ENCODE measurements at places on chromosomes 2 and 18.

DNA sequence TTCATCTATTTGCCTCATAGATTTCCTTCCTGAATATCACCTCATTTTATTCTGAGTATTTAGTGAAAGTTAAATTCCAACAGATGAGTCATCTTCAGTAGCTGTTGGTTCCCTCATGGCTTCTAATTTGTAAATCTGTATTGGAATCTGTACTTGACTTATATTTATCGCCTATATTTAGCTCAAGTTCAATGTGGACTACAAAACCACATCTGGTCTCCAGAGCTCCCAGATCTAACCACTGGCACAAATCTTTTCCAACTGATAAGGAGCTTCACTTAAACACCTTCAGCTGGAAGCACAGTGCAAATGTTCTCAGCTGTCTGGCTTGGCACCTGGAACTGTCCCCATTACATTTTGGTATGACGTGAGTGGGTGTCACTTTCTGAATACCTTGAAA lies 82.8 kb upstream of the DSEL start:
- no peak for DNase-seq

DNA sequence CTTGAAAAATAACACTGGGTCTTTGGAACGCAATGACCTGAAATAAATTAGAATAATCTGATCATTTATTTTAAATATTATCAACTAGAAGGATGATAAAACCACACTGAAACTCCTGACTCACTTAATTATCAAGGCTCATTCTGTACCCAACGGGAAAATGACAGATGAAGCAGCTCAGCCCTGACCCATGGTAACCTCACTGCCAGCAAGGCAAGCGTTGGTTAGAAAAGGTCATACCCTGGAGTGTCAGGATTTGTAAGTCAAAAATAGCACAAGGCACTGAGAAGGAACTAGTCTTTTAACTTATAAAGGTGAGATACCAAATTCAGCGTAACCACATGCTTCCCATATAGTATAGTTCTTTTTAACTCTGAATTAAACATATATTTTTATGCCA lies 277.5 kb downstream of the ETAA1 start:
- no peak for DNase-seq

- DNase-seq: no peak
Measured at GRCh38 chr2:1681323-1682180, 62.8 kb downstream of the PXDN start.

DNA sequence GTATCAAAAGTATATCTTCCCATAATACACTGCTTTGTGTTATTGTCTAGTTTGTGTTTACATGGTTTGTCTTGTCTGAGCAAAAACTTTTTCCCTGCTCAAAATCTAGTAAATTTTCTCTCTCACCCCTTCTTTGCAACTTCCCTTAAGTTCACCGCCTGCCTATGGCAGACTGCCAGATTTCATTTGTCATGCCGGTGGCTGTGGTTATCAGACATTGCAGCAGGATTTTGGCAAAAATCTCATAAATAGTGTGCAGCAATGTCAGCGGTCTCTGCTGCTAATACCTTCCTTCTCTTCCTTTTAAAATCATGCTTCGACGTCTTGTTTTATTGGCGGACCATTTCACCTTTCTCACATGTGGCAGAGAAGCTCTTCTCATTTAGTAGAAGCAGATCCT lies 45.6 kb upstream of the TMEM178A start:
- DNase-seq: no peak

- DNase-seq: no peak
Measured at GRCh38 chr2:27545348-27546141, 37.3 kb upstream of the ZNF512 start.

GRCh38 chr2:214800180-214800579 lies 9.3 kb downstream of the BARD1 start:
- no peak for DNase-seq

GRCh38 chr18:74682141-74682990 lies 84.7 kb downstream of the ZNF407 start:
- DNase-seq: no peak

- no peak for DNase-seq
Measured at GRCh38 chr2:126978333-126978732, 79.6 kb downstream of the TEX51 start.

DNA sequence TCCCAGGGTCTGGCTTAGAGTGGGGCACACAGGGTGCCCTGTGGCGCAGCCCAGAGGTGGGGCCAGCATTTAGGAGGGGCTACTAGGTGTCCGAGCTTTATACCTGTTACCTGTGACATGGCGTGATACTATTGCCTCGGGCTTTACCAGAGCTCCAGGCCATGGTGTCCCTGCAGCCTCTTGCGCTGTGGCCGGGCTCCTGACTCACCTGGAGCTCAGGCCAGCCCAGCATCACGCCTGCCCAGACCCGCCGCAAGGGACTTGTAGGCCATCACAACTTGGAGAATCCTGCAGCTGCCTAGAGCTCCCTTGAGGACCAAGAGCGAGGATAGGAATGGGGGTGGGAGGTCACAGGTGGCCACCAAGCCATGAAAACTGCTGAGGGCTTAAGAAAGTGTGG lies 8.0 kb downstream of the INHBB start:
- DNase-seq: no peak

- no peak for DNase-seq
Measured at GRCh38 chr2:238167344-238167715, 8.6 kb downstream of the ERFE start.

DNA sequence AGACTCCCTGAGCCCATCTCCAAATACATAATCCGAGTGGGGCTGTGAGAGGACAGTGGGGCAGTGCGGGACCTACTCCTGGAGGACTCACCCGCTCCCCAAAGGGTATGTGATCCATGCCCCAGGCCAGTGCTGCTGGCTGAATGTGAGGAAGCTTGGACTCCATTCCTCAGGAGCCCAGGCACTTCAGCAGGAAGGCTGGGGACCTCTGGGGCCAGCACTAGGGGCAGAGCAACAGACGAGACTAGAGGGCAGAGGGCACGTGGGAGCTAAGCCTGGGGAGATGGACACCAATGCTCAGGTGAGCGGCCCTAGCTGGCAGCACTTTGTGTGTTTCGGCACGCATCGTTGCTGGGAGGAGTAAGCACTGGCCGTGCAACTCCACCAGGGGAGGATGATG lies 84.9 kb downstream of the MALT1 start:
- no peak for DNase-seq

DNA sequence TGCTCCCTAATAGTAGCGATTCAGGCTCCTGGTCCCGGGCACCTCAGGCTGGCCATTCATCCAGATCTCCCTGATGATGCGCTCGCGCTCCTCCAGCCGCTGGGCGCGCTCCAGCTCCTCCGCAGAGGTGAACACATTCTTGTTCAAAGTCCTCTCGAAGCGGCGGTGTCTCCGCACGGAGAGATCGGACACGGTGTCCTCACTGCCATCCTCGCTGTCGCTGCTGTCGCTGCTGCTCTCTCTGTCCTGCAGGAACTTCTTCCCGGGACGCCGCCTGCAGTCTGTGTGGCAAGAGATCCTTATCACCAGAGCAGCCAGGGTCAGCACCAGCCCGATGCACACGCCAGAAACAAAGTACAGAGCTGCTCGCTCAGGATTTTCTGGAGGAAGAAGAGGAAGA lies 67.5 kb downstream of the EVA1A start:
- DNase-seq: no peak

GRCh38 chr18:39561126-39561525 lies 1995.5 kb upstream of the CELF4 start:
- DNase-seq: no peak

DNA sequence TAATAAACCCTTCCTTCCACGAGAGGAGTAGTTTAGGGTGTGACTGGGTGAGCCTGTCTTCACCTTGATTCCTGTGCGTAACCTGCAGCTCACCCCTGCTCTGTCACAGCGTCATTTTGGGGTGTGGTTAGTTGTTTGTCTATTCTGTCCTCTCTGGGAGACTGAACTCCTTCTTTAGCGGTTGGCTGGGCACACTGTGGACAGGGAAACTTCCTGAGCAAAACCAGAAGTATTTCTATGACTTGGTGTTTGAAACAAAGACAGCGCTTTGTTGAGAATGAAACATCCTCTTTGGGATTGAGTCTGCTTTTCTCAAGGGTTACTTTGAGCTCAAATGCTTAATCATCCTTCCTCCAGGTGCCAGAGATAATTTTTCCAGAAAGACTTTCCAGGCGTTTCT lies 270.7 kb downstream of the HRH4 start:
- DNase-seq: no peak

DNA sequence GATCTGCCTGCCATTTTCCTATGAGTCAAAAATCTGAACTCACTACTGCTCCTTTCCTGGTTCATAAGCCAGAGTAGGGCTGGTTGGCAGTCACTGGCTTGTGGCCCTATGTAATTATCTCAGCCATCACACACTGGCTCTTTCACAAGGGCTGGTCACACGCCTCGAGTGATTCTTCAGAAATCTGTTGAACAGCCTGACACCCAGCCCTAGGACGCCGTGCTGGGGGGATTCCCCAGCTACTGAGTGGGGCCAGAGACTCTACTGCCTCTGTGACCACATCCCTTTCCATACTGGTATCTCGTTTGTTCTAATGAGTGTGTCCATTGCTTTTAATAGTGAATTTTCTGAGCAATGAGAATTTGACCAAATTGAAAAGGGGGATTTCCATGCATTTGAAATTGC lies 45.8 kb upstream of the RBM44 start:
- no peak for DNase-seq

- DNase-seq: no peak
Measured at GRCh38 chr2:128921751-128922150, 603.1 kb upstream of the HS6ST1 start.

GRCh38 chr2:195392446-195393336 lies 264.3 kb upstream of the SLC39A10 start:
- no peak for DNase-seq

- DNase-seq: no peak
Measured at GRCh38 chr2:240579771-240580614, 6.5 kb upstream of the CAPN10 start.

DNA sequence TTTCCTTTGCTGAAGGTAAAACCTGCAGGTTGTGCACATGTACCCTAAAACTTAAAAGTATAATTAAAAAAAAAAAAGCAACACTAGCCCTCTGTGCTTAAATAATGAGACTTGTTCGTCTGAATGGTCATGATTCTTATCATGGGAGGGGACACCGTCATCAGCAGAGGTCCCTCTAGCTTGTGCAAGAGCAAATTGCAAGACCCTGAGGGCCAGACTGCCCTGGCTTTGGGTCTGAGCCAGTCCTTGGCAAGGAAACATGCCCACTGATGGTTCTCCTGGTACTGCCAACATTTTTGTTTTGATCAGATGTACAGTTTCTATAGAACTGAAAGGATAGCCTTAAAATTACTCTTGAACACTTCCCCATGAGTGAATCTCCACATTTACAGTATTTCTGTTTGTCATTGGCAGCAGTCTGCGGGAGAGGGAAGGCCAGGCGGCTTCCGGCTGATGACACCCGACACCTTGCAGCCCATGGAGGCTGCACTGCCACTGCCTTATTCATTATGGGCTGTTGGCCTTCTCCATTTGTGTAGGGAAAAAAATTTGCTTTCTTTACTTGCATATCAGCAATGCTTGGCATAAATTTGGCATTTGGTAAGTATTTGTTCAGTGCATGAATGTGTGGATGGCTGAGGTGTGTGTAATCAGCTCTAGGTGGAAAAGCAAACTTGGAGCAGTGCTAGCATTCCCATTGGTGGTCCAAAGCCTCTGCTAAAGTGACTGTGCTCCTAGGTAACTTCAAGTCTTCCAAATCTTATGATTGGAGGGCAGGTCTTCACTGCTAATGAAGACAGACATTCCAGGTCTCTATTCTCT lies 161.6 kb upstream of the ALKAL2 start:
- no peak for DNase-seq

DNA sequence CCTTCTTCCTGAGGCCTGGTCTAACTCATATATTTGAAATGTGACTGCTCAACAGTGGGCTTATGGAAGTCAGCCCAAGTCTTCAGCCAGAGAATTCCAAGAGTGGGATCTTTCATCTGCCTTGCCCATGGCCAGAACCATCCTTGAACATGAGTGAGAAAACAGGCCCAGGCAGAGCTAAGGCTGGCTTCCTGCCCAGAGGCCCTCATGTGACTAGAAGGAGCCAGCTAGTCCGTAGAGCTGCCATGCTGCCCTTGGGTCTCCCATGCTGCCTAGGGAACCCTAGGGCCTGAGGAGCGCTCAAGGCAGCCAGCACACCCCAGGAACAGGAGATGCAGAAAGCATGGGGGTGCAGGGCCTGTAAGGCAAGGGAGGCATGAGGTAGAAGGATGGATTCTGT lies 203.6 kb downstream of the FHOD3 start:
- no peak for DNase-seq

DNA sequence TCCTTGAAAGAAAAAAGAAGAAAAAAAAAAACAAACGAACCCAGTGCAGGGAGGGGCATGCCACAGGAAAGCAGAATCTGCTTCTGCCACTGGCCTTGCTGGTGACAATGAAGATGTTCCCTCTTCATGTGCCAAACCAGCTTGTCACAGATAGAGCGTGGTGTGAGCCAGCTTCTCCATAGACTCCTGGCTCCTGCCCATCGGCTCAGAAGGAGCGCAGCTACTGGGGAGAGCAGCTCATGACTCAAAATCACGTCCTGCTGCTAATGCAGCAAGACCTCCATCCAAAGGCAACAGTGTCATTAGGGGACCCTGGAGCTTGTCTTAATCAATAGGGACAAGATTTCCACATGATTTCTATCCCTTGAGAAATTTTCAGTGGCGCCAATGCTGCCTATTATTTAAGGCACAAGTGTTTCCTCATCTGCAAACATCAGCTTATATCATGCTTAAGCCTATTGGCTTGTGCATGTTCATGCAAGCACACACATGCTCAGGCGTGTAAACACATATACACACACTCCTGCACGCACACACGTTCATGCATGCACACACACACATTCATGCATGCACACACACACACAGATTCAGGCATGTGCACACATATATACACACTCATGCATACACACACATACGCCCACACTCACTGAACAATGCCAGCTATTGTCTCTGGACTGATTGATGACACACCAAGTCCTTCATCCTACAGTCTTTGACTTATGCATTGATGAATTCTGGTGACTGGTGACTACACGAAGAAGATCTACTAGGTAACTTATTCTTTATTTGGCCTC lies 682.0 kb upstream of the ID2 start:
- no peak for DNase-seq

DNA sequence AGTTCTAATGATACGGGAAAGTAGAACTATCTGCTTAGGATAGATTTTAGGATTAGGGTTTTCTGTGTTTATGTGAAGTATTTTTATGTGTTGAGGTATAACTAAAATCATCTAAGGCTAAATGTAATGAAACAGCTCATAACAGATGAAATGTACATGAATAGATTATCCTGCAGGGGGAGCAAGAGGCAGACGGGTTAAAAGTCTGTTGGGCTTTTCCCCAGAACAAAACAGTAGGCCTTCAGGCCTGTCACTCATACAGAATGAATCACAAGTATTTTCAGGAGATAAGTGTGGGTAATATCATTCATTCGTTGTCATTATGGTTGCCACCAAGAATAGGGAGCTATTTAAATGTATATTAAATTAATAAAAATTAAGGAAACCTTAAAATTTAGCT lies 107.9 kb upstream of the IL1R2 start:
- peak; percentile 56 for DNase-seq

GRCh38 chr2:138329162-138329561 lies 172.4 kb upstream of the SPOPL start:
- DNase-seq: no peak

GRCh38 chr18:72201032-72201431 lies 343.1 kb downstream of the CBLN2 start:
- no peak for DNase-seq

GRCh38 chr2:72162574-72162973 lies 14.9 kb upstream of the CYP26B1 start:
- DNase-seq: no peak

GRCh38 chr2:96753661-96754282 lies 6.9 kb upstream of the CNNM4 start:
- no peak for DNase-seq

- DNase-seq: peak; percentile 63
Measured at GRCh38 chr2:200812122-200813022, 662 bp downstream of the BZW1 start.

GRCh38 chr2:6224267-6224666 lies 532.1 kb downstream of the SOX11 start:
- no peak for DNase-seq

All from iPS-NIHi11 (cell line).